Endothelial cell (in vitro differentiated cells): ENCODE measurements at places on chromosomes 12 and 14.

- no peak for DNase-seq
Measured at GRCh38 chr12:78002878-78003277, 172.2 kb downstream of the NAV3 start.

- DNase-seq = no peak
Measured at GRCh38 chr14:54317391-54317790, 79.4 kb upstream of the CDKN3 start.

- DNase-seq = no peak
Measured at GRCh38 chr14:101824339-101824727, 62.8 kb downstream of the PPP2R5C start.

- DNase-seq = peak; percentile 88
Measured at GRCh38 chr14:23929822-23930294, 23.7 kb upstream of the DHRS4 start.

DNA sequence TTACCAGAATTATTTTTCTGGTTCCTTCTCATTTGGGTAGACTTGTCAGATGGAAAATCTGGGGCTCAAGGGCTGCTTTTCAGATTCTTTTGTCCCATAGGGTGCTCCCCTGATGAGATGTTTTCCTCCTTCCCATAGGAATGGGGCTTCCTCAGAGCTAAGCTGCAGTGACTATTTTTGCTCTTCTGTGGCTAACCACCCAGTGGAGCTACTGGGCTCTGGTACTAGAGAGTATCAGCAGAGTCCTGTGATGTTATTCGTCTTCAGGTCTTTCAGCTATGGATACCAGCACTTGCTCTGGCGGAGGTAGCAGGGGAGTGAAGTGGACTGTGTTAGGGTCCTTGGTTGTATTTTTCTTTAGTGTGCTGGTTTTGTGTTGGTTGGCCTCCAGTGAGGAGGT lies 716.1 kb upstream of the LMO3 start:
- DNase-seq = no peak

GRCh38 chr12:51926718-51927117 lies 19.4 kb downstream of the ACVRL1 start:
- DNase-seq = peak; percentile 49

- DNase-seq = peak; percentile 53
Measured at GRCh38 chr12:4133636-4134447, 139.7 kb upstream of the CCND2 start.

- DNase-seq = no peak
Measured at GRCh38 chr14:92755495-92755894, 7.1 kb upstream of the LGMN start.

- DNase-seq = no peak
Measured at GRCh38 chr14:95222870-95223398, 65.6 kb upstream of the DICER1 start.

- DNase-seq = no peak
Measured at GRCh38 chr12:2248901-2249381, 196.2 kb downstream of the CACNA1C start.

- no peak for DNase-seq
Measured at GRCh38 chr12:57230381-57231155, 1.1 kb downstream of the SHMT2 start.

- no peak for DNase-seq
Measured at GRCh38 chr14:104393898-104394381, 185.6 kb upstream of the C14orf180 start.

GRCh38 chr12:77060136-77060882 lies 5.1 kb downstream of the E2F7 start:
- no peak for DNase-seq

- no peak for DNase-seq
Measured at GRCh38 chr12:18966954-18967353, 162.6 kb upstream of the PLEKHA5 start.

- DNase-seq = no peak
Measured at GRCh38 chr12:124024263-124024678, 51.3 kb downstream of the ZNF664 start.

DNA sequence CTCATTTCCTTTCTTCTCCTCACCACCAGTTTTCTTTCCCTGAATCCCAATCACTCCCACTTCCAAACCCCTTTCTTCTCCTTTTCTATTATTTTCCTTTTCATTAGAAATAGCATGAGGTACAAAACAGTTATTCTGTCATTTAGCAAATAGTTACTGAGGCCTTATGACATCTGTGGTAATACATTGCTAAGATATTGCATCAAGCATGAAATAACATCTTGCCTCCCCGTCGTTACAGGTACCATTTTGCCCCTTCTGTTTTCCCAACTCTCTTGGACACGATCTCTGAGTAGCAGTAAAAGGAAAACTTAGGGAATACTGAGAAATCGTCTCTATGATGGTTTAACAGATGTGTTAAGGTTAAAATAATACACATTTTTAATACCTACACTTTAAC lies 175.8 kb upstream of the SOX5 start:
- DNase-seq = no peak

DNA sequence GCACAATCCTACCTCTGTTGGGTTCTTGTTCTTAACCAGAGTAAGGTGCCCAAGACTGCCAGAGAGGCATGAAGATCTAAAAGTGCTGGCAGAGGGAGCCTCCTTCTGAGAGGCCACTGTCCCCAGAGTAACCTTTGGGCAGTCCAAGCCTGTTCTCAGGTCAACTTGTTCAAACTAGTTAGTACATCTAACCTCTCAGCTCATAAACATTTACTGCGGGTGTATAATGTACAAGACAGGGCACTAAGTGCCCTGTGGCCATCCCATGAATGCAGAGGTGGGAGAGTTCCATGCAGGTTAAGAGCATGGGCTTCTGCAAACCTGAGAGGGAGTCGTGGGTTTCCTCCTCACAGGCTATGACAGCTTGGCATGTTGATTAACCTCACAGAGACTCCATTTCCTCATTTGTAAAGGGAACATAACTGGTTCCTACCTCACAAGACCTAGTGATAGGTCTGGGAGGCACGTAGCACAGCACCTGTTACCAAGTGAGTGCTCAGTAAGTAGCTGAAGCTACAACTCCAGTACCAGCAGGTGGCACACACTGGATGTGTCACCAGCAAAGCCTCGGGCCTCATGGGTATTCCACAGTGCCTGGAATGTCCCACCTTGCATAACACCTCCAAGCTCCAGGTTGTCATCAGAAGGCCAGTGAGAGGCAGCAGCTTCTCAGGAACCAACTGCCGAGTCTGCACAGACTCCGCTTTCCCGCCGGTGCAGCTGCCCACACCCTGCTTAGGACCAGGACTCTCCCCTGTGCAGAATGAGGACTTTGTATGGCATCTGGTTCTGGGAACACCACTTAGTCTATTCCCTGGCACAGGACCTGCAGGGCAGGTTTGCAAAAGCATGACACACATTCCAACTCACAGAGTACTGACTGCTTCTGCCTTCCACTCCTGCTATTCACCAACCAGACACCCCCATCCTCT lies 4.4 kb downstream of the VDR start:
- no peak for DNase-seq

- DNase-seq = no peak
Measured at GRCh38 chr12:86349196-86349595, 93.0 kb upstream of the MGAT4C start.
